ENCODE measurements at places on chromosomes 12 and 14.

GRCh38 chr14:88228522-88229236 lies 94.4 kb downstream of the KCNK10 start:
- no peak for DNase-seq

- no peak for DNase-seq
Observed at GRCh38 chr12:49519574-49519936, 19.3 kb upstream of the KCNH3 start.

DNA sequence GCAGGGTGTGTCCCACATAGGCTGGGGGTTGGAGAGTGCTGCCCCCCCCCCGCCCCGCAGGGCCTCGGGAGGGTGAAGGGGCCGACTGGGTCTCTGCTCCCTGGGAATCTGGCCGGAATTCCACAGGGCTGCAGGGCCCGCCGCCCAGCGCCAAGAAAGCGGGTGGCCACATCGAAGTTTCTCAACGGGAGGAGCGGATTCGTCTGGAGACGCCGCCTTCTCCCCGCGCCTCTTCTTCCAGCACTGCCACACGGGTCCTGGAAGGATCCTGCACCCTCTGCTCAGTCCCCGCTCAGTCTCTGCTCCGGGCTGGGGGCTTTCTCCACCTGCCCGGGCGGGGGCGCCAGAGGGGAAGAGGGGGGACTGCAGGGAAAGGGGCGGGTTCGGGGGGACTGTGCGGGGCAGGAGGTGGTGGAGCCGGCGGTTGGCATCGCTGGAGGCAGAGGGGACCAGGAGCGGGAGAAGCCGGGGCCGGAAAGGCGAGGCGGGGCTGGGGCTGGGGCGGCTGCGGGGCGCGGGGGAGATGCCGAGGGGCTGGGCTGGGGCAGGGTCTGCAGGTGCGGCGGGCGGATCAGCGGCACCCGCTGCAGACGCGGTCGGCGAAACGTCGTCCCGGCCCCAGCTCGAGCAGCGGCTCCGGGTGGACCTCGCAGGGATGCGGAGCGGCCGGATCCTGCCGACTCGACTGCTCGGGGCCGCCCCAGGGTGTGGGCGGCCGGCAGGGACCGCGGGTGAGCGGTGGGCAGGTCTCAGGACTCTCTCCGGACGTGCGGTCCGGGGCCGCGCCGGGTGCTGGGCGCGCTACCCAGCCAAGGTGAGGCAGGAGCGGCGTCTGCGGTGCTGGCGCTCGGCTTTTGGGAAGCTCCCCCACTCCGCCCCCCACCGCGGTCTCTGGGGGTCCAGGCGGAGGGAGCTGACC lies 811.4 kb upstream of the TMEM132C start:
- no peak for DNase-seq

GRCh38 chr14:79585845-79586244 lies 625.5 kb downstream of the DIO2 start:
- no peak for DNase-seq

- no peak for DNase-seq
Observed at GRCh38 chr14:60514378-60514740, 5.4 kb downstream of the SIX6 start.

GRCh38 chr12:44647917-44648690 lies 228.0 kb downstream of the NELL2 start:
- DNase-seq = no peak

DNA sequence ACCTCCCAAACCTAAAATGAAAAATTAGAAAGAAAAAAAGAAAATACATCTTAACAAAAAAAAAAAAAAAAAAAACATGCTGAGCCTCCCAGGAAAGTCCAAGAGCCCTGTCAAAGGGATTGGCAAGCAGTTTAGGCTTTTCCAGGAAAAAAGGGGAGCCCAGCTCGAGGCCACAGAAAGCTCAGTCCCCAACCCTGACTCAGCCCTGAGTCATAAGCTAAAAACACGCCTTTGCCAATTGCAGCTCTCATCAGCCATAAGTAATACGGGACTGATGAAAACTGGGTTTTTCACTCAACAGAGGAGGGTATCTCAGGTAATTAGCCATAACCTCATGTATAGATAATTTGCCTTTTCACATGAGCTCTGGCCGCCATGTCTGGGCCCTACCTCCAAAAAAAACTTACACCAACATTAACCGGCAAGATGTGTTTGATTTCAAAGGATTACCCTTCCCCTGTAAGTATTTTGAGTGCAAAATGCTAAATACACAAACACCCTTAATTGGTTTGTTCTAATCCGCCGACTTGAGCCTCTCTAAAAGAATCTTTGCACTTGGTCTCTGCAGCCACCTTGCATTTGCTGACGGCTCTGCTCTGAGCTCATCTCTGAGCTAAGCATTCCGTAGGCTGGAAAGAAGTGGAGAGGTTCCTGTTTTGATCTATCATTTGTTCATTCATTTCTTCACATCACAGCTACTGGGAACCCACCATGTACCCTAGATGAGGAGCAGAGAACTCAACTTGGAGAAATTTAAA lies 319.2 kb downstream of the BCL11B start:
- DNase-seq = no peak

DNA sequence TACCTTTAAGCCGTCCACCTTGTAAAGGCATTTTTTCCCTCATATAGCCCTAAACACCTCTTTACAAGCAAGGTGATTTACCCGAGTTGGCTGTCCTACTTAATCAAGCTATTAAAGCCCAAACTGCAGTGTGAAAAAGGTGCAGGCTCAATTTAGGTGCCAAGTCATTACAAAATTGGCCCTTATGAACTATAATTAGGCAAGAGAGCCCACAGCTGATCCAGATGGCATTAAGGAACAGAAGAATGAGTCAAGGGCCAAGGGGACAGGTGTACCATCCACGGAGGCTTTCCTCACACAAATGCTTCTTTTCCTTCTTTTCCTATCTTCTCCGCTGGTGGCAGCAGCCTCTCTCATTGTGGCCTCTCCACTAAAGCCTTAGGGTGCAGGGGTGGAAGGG lies 90.5 kb downstream of the TTC8 start:
- no peak for DNase-seq

Data from stimulated activated naive CD8-positive, alpha-beta T cell treated with anti-CD3 and anti-CD28 coated beads, Interleukin-15, Interleukin-2, amounts not matched to agents 100 U/mL and 50 U/mL, for 24 hours (primary cell).